ENCODE measurements at places on chromosomes 5 and 9.

DNA sequence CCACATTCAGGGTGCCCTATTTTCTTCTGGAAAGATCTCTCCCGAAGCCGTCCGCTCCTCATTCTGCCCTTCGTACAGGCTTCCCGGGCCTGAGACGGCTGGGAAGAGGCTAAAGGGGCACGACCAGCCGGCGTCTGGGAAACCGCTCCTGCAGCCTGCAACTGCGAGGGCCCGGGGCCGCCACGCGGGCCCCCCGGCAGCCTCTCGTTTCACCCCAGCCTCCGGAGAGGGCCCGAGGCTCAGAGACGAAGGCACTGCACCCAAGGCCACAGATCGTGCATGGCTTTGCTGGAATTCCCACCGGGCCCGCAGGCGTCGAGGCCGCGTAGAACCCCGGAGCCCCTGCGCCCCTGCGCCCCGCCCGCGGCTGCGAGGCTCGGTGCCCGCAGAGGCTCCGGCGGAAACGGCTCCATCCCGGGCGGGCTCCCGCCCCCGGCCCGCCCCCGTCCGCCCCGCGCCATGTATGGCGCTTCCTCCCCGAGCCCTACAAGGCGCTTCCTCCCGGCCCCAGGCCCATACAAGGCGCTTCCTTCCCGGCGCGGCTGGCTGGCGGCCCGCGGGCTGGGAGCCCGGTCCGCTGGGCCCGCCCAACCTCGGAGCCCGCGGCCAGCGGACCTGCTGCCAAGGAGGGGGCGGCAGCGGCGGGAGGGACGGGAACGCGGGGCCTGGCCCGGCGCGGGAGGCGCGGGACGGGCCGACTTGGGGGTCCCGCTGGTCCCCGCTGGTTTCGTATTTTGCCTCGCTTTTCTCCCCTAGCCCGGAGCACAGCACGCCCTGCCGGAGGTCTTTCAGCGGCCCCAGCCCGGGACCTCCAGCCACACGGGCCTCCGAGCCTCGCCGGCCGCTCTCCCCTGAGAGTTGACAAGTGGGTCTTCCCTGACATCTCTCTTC is 26.6 kb downstream of the EGR1 start:
- peak; percentile 90 for DNase-seq

DNA sequence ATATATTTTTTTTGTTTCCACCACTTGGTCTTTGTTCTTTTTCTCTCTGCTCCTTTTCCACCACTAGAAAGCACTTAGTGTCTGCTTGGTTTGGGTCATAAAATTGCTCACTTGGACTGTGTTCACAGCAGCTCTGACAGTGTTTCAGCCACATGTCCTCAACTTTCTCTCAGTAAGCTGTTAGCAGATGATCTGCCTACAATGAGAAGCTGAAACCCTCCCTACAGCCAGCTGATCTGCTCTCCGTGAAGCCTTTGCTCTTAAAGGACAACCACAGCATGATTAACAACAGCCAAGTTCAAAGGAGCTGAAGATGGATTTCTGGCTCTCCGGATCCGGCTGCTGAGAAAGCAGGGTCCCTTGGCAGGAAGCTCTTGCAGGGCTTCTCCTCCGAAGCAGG is 31.6 kb downstream of the PRLR start:
- DNase-seq = no peak

DNA sequence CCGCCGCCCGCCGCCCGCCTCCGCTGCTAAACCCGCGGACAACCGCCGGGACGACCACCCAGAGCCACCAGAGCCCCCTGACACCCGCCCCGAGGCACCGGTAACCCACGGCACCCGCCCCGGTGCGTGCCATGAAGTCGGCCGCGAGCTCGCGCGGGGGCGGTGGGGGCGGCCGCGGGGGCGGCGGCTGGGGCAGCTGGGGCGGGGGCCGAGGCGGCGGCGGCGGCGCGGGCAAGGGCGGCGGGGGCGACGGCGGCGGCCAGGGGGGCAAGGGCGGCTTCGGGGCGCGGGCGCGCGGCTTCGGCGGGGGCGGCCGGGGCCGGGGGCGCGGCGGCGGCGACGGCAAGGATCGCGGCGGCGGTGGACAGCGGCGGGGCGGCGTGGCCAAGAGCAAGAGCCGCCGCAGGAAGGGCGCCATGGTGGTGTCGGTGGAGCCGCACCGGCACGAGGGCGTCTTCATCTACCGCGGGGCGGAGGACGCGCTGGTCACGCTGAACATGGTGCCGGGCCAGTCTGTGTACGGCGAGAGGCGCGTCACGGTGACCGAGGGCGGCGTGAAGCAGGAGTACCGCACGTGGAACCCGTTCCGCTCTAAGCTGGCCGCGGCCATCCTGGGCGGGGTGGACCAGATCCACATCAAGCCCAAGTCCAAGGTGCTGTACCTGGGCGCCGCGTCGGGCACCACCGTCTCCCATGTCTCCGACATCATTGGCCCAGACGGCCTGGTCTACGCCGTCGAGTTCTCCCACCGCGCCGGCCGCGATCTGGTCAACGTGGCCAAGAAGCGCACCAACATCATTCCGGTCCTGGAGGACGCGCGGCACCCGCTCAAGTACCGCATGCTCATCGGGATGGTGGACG is 499 bp downstream of the FBLL1 start:
- DNase-seq = no peak

- no peak for DNase-seq
Observed at GRCh38 chr9:17669206-17669605, 90.3 kb downstream of the SH3GL2 start.

- DNase-seq = peak; percentile 3
Observed at GRCh38 chr5:69492923-69493395, 369 bp downstream of the OCLN start.

DNA sequence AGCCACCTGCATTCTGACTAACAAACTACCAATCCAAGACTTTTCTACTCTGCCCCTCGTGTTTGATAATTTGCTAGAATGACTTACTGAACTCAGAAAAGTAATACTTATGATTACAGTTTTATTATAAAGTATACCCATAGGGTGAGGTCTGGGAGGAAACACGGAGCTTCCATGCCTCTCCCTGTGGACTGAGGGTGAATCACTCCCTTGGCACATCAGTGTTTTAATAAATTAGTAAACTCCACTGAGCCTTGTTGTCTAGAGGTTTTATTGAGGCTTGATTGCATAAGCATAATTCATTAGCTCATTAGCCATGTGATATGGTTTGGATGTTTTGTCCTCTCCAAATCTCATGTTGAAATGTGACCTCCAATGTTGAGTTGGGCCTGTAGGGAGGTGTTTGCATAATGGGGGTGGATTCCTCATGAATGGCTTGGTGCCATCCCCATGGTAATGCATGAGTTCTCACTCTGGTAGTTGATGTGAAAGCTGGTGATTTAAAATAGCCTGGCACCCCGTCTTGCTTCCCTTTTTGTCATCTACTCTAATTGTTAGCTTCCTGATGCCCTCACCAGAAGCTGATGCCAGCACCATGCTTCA is 233.6 kb upstream of the TRPC7 start:
- no peak for DNase-seq

- DNase-seq = no peak
Observed at GRCh38 chr9:137502008-137502911, 43.1 kb upstream of the NSMF start.

DNA sequence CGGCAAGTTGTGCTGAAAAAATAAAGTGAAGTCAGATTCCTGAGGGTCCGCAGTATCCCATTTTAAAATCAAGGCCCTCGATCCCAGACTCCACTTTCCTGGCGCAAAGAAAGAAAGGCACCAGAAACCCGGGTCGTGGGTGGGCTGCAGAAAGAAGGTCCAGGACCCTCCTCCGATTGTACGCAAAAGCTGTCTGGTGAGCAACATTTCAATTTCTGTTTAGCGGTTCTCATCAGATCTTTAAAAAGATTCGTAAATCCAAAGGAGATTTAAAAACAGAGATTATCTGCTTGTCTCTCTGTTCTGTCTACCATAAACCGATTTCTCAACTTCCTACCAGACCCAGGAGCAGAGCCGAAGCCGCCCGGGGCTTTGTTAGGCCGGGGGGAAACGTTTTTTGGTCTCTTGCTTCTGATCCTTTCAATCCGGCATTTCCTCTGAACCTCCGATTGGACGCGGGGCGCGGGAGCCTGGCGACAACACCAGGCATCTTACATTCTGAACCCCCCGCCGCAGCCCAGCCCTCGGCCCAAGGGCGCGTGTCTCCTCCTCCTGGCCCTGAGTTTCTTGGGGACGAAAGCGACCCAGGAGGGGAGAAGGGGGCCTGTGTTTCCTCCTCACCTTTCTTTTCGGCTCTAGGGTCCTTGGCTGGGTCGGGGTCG is 746 bp downstream of the NKX2-5 start:
- DNase-seq = no peak

DNA sequence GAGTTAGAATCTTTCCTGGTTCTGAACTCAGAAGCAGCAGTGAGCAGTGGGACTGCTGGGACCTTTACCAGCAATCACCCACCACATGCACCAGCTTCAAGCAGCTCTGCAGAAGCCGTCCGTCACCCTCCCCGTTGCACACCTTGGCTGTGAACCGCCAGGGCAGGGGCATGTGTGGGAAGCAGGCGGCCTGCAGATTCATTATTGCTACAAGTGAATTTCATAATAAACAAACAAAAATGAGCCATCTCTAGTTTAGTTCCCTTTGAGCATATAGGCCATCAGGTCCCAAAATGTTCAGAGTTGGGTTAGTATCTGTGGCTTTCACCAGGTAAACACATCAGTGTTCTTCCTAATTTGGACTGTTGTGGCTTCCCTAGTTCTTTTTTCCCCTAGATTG is 17.5 kb downstream of the PALM2AKAP2 start:
- no peak for DNase-seq

DNA sequence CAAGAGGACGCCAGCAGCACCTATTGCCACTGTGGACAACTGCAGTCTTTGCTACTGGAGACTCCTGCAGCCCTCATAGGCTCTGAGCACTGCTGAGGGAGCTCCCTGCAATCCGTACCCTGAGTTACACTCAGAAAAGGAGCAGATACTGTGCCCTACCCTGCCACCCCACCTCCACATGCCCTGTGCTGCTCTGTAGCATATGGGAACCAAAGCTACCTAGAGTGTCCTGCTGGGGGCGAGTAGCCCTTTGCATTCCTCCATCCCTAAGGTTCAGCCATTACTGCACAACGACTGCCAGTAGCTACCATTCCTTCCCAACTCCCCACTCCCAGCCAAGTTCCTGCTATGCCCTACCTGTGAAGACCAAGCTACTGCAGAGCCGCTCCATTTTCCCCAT is 90.2 kb upstream of the SNCAIP start:
- DNase-seq = no peak

DNA sequence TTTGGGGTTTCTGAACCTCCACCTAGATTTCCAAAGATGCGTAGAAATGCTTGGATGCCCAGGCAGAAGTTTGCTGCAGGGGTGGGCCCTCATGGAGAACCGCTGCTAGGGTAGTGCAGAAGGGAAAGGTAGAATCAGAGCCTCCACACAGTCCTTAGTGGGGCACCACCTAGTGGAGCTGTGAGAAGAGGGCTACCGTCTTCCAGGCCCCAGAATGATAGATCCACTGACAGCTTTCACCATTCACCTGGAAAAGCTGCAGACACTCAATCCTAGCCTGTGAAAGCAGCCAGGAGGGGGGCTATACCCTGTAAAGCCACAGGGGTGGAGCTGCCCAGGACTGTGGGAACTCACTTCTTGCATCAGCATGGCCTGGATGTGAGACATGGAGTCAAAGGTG is 13.3 kb upstream of the HSDL2 start:
- DNase-seq = no peak

GRCh38 chr5:148457183-148457620 is 73.4 kb downstream of the FBXO38 start:
- DNase-seq = no peak

- DNase-seq = no peak
Observed at GRCh38 chr5:122151640-122152039, 22.3 kb downstream of the ZNF474 start.

DNA sequence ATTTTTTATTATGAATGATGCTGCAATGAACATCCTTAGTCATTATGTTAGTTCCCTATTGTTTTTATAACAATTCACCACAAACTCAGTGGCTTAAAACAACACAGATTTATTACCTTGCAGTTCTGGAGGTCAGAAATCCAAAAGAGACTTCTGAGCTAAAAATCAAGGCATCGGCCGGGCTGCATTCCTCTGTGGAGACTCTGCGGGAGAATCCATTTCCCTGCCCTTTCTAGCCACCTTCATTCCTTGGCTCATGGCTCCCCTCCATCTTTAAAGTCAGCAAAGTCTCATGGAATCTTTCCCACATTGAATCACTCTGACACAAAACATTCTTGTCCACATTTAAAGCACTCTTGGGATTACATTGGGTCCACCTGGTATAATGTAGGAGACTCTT is 38.6 kb downstream of the SNX18 start:
- no peak for DNase-seq

DNA sequence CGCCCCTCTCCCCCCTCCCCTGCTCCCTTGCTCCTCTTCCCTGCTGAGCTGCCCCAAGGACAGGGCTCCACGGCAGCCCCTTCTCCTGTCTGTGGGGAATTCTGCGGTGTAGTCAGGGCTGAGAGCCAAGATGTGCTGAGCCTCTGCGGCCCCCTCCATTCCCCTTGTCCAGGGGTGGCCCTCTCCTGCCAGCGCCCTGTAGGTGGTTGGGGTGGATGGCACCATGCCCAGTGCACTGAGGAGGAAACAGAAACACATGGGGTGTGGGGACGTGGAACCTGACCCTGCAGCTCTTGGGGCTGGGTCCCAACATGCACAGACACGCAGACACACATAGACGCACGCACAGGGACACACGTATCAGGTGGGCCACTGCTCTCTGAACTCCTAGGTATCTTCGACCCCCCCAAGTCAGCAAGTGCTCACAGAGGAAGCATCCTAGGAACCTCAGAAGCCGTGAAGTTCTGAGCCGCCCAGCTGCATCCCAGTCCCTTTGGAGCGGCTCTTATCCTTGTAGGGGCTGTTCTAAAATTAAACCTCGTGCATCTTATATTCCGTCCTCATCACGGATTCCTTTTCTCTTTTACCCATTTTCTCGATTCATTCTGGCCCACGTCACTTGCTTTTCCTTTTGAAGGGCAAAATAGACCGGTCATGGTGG is 64.8 kb downstream of the HMCN2 start:
- DNase-seq = no peak

GRCh38 chr9:136018257-136019031 is 57.3 kb upstream of the UBAC1 start:
- DNase-seq = no peak

- no peak for DNase-seq
Observed at GRCh38 chr5:77443670-77444069, 48.4 kb downstream of the WDR41 start.

DNA sequence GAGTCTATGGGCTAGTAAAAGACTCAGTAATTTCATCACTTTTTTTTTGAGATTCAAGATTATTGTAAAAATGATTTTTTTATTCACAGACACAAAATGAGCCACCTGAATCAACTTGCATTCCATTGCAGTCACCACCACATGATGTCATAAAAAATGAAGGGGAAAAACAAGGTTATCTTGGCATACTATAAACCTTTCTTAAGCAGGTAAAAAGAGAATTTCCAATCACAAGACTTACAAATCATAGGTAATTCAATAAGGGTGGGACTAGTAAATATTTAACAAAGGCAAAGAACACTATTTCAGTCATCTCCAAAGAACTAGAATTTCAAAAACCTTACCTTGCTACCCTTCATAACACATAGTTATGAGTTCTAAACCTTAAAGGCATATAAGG is 30.7 kb downstream of the TRPM6 start:
- DNase-seq = no peak

GRCh38 chr9:121930956-121931355 is 162.2 kb downstream of the TTLL11 start:
- DNase-seq = no peak

All from activated CD4-positive, alpha-beta T cell treated with anti-CD3 and anti-CD28 coated beads, Interleukin-2, Interleukin-6, amounts not matched to agents 100 ng/mL and 50 ng/mL, durations not matched to agents 16 hours and 8 hours (primary cell).